ENCODE measurements at places on chromosomes 1 and 21. TPM values are rescaled to one million over a fixed set of nuclear protein-coding genes. Genes with fewer than 3 reads are reported as not detected.
A peak's percentile ranks its signal among the peaks of the same experiment; 100 is the strongest.

OR2AK2 gene
- not detected for total RNA-seq

BCL2L15 gene
- 0.13 TPM for total RNA-seq

DNA sequence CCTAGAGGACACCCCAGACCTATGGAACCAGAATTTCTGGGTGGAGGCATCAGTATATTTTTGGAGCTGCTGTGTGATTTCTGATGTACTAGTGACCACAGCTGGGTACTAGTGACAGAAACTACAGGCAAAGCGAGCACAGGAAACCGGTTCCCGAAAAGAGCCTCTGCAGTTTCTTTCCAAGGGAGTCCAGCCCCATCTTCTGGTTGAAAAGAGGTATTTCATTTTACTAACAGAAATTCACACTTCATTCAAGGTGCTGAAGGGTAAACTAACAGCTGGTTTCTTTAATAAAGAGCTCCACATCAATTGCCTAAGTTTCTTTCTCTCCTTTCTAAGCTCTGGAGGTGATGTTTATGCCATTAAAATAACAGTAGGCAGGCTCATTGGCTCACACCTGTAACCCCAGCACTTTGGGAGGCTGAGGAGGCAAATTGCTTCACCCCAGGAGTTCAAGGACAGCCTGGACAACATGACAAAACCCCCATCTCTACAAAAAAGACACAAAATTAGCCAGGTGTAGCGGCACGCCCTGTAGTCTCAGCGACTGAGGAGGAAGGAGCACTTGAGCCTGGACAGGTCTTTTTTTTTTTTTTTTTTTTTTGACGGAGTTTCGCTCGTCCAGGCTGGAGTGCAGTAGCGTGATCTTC is 22.0 kb downstream of the THAP3 start:
- peak; percentile 48 for DNase-seq

- no peak for DNase-seq
These were observed 68.1 kb downstream of the MRPL37 start for GRCh38 chr1:54267815-54268761.

DNA sequence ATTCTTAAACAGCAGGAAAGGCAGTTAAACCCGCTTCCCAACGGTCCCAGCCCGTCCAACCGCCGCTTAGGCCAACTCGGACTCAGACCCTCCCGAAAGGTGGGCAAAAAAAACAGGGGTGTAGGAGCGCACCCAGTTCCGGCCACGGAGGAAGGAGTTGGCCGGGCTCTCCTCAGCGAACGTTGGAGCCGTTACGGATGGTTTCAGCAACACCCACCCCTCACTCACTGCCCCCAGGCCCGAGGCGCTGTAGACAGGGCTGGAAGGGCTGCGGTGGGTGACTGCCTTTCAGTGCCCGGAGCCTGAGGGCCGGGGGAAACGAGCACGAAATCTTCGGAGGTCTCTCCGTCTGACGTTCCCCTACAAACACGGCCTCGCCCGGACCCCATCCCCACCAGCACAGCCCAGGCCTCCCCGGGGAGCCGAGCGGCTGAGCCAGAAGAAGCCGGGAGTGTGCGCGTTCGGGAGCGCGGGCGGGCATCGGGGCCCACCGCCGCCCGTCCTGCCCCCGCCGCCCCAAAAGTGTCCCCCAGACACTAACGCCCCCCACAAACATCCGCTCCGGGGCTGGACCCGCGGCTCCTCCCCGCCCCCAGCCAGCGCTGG is 1.3 kb downstream of the KDM5B start:
- no peak for DNase-seq

DNA sequence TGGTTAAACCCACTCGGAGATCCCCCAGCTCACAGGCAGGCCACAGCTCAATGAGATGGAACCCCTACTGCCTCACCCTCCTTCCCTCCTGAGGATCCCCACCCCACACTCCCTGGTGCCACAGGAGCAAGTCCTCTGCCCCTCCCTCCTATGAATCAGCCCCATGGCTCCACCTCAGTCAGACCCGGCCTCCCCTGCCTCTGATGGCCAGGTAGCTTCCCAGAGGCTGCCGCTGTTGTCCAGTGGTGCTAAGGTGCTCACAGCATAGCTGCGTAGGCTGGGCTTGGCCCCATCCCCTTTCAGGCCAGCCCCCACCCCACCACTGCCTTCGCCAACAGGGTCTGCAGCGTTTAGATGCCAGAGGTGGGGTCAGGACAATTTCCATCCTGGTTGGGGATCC is 98.5 kb upstream of the IGSF21 start:
- no peak for DNase-seq

DNA sequence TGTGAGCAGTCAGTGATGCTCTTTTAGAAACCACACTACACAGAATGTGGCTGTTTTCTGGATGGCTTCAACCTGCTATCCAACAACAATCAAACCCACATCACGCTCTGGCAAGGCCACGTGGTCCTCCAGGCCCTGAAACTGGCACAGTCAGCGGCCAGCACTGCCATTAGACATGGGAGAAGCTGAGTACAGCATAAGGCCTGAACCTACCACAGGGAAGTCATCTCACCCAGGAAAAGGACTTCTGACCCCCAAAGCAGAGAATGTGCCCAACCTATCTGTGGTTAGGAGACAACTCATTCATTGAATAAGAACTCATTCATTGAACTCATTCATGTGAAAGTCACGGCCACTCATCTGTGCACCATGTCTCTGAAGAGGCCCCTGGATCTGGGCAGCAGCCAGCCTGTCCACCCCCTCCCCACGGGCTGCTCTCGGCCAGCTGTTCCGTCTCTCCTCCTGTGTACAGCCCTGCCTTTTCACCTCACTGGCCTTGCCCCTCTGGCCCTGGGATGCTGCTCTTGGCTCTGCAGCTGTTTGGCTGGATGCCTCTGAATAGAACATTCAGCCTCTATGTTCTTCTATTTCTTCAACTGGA is 41.1 kb downstream of the C1orf198 start:
- DNase-seq: peak; percentile 83

DNA sequence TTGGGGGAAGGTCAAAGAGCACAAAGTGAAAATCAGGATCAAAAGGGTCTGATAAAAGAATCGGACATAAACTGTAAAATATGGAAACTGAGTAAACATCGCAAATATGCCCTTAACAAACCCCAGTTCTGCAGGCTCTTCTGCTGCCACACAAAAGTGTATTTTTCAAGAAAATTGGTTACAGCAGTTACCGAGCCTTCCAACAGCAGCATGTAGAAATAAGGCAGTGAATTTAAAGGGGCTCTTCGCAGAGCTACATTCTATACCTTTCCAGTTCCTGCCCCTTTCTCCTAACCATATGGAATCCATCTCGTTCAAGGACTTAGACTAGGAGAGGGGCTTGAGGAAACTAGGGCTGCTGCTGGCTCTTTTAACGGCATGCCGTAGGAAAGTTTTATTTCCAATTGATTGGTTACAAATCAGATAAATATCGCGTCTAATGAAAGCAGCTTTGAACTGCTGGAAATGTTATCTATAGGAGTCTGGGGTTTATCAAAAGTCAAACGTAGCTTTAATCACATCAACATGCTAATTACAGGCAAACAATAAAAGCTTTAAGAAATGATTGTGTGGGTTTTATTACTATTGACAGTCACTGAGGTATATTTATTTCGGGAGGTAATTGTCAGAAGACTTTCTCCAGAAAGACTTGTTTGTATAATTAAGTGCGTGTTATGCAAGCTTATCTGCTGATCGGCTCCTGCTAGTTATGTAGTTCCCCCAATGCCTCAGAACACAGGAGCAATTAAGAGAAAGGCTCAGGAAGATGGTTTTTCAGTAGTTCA is 59.1 kb downstream of the GORAB start:
- DNase-seq: no peak

All from LHCN-M2 (cell line).